ENCODE measurements at places on chromosomes 5 and 9.

GRCh38 chr5:73266176-73266738 is 93.3 kb downstream of the TMEM174 start:
- no peak for DNase-seq

DNA sequence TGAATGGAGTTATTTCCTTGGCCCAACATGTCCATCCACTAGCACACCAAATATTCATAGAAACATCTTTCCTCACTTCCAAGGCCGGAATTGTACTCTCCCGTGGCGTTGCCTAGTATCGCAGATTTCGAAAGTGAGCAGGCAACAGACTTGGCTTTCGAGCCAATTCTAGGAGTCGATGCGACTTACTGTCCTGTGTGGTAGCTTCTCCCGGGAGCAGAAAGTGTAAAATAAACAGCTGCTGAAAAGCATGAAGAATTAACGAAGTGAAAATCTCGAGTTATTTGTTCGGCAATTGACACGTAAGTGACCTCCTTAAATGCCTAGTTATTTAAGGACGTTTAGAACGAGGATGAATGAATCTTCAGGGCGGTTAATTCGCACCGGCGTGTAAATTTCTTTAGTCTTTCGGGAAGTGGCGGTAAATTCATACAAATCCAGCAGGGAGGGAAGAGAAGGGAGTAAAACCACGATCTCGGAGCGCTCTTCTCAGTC is 449 bp upstream of the PCSK5 start:
- no peak for DNase-seq

DNA sequence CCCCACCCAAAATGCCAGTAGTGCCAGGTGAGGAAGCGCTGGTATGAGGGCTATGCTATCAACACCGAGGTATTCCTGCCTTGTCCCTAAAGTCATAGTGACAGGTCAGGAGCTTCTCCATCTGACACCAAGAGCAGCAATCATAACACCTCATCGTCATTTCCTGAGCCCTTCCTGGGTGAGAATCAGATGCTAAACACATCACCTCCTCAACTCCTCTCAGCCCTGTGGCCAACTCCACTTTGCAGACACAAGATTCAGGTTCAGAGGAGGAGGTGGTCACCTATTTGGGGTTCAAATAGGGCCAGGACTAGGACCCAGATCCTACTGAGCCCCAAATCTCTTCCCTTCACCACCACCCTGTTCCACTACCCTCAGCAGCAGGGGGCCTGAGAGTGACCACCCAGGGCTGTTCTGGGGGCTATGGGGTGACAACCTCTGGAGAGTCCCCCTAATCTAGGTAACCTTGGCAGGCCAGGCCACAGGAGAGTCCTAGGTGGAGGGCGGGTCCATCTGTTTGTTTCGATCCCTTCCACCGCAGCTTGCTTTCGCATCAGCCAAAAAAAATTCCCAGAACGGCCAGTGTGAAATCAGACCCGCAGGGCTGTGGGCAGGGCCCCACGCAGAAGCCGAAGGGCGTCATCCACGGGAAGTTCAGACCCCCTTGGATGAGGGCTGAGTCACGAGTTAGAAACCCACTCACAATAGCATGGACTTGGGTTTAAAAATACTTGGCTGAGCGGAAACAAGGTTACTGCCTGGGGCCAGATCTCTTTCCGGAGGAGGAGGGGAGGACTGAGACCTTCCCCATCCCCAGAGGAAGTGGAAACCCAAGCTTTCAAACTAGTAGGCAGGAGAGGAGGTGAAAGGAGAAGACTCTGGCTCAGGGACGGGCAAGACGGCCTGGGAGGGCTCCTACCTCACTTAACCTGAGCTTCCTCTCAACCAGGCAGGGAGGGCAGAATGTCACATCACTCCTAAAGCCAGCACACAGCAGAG is 8.7 kb downstream of the STK10 start:
- peak; percentile 72 for DNase-seq

- no peak for DNase-seq
These were observed 23.4 kb downstream of the PCA3 start for GRCh38 chr9:76787677-76788076.

DNA sequence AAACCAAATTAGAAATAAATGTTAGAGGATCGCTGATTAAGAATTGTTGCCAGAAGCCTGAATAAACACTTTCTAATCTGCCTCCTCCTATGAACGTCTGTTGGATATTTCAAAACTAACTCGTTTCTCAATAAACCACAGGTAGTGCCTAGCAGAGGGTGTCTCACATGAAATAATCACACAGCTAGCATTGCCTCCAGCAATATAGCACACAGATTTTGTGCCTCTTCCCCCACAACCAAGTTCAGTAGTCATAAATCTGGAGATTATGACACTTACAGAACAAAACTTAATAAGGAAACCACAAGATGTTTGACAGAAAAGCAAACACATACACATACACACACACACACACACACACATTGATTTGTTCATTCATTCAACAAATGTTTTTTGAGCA is 173.2 kb upstream of the CDH10 start:
- DNase-seq, result no peak

DNA sequence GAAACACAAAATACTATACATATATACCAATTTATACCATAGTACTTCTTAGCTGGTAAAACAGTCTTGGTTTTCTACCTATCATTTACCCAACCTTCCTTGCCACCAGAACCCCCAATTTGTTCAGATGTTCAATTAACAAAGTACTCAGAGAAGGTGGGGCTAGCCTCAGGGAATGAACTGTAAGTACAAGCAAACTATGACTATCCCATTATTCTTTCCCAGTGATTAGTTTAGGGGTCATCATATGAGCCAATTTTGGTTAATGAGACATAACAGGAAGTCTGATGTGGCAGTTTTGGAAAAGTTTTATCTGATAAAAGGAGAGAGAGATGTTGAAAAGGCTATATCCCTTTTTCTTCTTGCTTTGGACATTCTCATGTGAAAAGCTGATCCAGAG is 125.8 kb downstream of the DTWD2 start:
- no peak for DNase-seq

GRCh38 chr5:180114304-180115003 is 42.9 kb upstream of the RNF130 start:
- DNase-seq, result no peak

DNA sequence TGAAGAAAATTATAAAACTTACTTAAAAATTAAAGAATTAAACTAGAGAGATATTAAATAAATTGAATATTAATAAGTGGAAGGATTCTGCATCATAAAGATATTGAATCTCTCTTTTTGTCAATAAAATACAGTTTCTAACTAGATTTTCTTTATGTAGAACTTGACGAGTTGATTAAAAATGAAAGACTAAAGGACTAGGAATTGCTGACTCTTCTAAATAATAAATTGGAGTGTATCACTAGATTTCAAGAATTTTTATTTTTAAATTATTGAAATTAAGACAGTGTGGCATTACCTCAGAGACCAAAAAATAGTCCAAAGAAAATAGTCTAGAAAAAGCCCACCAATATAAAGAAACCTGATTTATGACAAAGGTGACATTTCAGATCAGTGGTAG is 492.4 kb downstream of the CETN3 start:
- no peak for DNase-seq

GRCh38 chr5:141633871-141634561 is 2.6 kb downstream of the HDAC3 start:
- DNase-seq, result no peak

Measured in CD4-positive, alpha-beta memory T cell (primary cell).